Type B pancreatic cell (in vitro differentiated cells): ENCODE measurements at places on chromosomes 6 and 20. TPM values are rescaled to one million over a fixed set of nuclear protein-coding genes. Genes with fewer than 3 reads are reported as not detected.

The HLA-DQA2 gene
- total RNA-seq, result not detected in 2 replicates

The GLP1R gene
- 1.6 and 4.3 TPM in 2 replicates for total RNA-seq

The TAGAP gene
- 0.22 and 0.43 TPM in 2 replicates for total RNA-seq

The OR2B6 gene
- not detected in 2 replicates for total RNA-seq

The GNAS-AS1 gene
- 1.7 and 6.1 TPM in 2 replicates for total RNA-seq

The SLC22A1 gene
- total RNA-seq, result 1.2 and 3.0 TPM in 2 replicates

The OLIG3 gene
- 1.2 and 3.4 TPM in 2 replicates for total RNA-seq

The CRIP3 gene
- total RNA-seq, result 1.1 and 2.9 TPM in 2 replicates

The BPIFB1 gene
- 1.8 and 10.9 TPM in 2 replicates for total RNA-seq

The ARMC2 gene
- 6.7 and 15.5 TPM in 2 replicates for total RNA-seq

The OPRM1 gene
- not detected in 2 replicates for total RNA-seq

- no peak for DNase-seq
Observed at GRCh38 chr20:38119446-38119845, 45.6 kb downstream of the TGM2 start.

DNA sequence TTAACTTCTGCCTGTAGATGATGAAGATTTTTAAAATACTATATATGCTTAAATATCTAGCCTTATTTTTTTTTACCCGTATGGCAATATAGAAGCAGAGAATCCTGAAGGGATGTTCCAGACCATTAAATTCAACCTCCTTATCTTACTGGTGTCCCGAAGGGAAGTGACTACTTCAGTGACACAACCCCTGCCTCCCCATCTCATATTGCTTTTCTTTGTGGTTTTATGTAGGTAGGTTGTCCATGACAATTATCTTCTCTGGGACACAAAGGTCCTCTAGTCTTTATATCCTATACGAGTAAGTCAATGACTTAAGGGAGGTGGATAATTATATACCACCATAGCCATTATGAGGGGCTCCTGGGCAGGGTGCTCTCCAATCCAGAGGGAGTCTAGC is 57.4 kb upstream of the EMILIN3 start:
- DNase-seq, result no peak

GRCh38 chr6:164741938-164742451 is 567.4 kb downstream of the C6orf118 start:
- DNase-seq, result no peak

DNA sequence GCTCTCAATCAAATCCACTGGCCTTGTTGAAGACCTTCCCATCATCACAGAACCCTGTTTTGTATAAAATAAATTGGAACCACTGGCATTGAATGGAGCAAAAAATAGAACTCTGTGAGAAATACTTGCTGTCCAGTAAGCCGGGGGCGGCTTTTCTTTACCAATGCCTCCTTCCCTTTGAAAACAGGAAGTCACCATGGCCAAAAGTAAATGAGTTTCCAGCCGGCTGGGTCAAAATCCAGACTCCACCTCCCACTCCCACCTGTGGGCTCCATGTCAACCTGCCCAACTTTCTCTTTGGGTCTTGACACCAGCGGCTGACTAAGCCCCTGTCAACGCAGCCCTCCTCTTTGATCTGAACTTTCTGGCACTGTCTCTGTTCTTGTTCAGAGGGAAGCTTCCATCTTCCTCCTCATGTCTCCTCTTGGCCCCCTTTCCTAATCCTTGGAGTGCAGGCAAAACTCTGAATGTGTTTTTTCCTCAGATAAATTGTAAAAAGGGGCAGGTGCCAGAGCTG is 95.2 kb downstream of the TFAP2C start:
- DNase-seq, result no peak

- DNase-seq, result no peak
Observed at GRCh38 chr6:19070520-19070919, 683.4 kb downstream of the RNF144B start.

DNA sequence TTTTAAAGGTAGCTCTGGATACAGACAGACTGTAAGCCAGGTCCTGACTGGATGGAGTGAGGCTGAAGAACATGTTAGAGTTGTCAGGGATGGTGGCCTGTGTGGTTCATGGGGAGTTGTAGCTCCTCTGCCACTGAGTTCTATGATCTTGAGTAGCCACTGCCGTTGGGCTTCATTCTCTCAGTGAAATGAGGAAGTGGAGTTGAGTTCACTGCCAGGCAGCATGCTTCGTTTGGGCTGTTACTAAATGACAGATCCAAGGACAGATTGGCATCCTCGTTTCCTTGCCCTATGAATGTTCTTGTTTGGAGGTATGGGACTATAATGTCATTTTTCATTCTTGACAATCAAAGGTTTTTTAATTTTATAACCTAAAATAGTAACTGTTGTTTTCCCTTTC is 37.2 kb downstream of the SCAND1 start:
- DNase-seq, result no peak

DNA sequence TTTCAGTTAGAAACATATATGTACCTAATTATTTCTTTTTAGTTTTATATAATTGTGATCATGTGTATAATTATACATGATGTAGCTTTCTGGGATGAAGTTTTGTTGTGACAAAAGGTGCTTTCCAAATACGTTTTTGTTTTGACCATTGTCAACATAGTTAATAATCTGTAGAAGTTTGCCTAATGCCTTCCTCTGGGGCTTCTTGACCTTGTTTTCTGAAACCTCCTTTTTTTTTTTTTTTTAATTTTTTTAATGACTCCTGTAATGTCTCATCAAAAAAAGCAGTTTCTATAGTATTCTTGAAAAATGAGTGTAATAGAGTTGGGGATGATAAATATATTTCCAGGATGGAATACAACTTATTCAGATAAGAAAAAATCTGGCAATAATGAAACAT is 434.7 kb upstream of the SOX4 start:
- DNase-seq, result no peak

- DNase-seq, result no peak
Observed at GRCh38 chr6:15502446-15503345, 160.1 kb downstream of the DTNBP1 start.

DNA sequence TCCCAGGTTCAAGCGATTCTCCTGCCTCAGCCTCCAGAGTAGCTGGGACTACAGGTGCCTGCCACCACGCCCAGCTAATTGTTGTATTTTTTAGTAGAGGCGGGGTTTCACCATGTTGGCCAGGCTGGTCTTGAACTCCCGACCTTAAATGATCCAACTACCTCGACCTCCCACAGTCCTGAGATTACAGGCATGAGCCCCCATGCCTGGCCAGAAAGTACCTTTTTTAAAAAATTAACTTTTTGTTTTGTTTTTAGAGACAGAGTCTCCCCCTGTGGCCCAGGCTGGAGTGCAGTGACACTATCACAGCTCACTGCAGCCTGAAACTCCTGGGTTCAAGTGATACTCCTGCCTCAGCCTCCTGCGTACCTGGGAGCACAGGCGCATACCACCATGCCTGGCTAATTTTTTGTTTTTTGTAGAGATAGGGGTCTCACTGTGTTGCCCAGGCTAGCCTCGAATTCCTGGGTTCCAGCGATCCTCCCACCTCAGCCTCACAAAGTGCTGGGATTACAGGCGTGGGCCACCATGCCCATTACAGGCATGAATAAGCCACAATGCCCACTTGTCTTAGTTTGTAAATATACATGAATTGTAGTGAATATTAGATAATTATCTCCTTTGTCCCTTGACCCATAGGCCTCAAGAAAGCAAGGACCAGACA is 17.4 kb upstream of the EEF1A1 start:
- DNase-seq, result no peak

DNA sequence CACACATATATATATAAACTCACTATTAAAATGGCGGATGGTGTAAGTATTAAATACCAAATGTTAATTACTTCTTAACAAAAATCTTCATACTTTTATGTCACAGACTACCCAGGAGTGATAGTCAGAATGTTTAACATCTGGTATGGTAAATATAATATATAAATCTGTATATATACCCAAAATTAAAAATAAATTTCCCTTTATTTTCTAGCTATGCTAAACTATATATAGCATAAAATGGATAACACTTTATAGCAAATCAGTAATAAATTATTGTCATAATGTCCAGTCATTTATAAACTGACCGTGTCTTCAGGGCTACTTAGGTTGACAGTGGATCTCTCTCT is 37.1 kb downstream of the GSTA2 start:
- no peak for DNase-seq

GRCh38 chr20:41879123-41879522 is 260.9 kb upstream of the CHD6 start:
- DNase-seq, result no peak
